CD4-positive, alpha-beta T cell treated with Interleukin-10 for 1 hour (primary cell): ENCODE measurements at places on chromosomes 2 and 18.

- DNase-seq, result no peak
These were observed 20.9 kb downstream of the MTCL1 start for GRCh38 chr18:8726281-8726680.

- no peak for DNase-seq
These were observed 195.5 kb downstream of the L3MBTL4 start for GRCh38 chr18:6219116-6219717.

DNA sequence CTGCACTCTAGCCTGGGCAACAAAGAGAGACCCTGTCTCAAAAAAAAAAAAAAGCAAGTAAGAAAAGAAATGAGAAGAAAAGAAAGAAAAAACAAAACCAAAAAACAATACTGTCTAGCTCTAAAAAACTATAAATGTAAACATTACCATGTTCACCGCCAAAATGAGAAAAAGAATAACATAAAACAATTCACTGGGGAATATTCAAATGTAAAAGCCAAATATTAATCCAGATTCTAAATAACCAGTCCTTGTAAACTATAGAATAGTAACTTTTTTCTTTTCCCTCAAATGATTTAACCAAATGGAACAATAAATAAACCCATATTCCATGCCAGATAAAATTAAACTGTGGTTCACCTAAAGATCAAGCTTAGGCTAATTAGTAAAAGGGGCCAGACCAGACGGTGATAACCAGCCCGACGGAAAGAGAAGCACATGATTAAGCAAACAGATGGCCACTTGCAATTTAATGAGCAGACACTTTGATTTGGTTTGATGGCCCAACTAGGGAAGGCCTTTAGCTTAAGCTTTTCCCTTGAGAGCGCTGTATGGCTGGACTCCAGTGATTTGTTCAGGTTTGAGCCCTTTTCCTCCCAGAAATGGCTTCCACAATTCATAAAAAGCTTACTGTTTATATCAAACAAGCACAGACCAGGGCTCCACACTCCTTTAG is 39.4 kb upstream of the ZNF397 start:
- no peak for DNase-seq

GRCh38 chr18:9126337-9126736 is 10.2 kb upstream of the ANKRD12 start:
- DNase-seq, result no peak
